ENCODE measurements at places on chromosomes 7 and 10.
A peak's percentile ranks its signal among the peaks of the same experiment; 100 is the strongest.

DNA sequence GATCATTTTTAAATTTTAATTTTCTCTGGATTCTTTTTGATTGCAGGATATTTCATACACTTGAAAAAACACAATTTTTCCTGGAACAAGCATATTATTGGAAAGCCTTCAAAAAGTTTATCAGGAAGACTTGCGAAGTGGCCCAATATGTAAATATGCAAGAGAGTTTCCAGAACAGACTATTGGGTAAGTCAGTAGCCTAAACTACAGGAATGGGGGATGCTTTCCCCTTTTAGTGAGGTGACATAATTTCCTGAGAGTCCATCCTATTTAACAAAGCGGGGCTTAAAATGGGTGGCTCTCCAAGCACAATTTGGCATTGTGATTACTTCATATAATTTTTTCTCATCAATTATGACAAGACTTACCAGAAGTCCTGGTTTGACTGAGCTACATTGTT lies 77.9 kb downstream of the ABCA13 start:
- DNase-seq, result no peak

DNA sequence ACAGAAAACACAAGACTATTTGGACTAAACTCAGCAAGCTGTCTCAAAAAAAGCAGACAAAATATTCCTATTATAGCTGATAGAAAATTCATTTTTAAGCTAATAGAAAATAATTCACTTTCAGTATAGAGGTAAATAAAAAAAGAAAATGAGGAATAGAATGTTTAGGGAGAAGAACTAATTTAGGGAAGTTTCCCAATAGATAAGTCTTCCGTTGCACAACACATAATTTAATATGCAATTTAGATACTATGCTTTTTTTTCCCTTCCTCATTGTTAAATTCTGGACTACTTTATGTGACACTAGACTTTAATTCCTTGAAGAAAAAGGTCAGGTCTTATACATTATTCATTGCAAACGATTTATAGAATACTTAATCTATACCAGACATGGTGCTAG lies 10.3 kb downstream of the PNPLA8 start:
- DNase-seq, result no peak

- DNase-seq, result no peak
These were observed 83.0 kb downstream of the EEPD1 start for GRCh38 chr7:36236073-36236472.

- no peak for DNase-seq
These were observed 6.9 kb upstream of the H2AZ2 start for GRCh38 chr7:44854644-44855364.

DNA sequence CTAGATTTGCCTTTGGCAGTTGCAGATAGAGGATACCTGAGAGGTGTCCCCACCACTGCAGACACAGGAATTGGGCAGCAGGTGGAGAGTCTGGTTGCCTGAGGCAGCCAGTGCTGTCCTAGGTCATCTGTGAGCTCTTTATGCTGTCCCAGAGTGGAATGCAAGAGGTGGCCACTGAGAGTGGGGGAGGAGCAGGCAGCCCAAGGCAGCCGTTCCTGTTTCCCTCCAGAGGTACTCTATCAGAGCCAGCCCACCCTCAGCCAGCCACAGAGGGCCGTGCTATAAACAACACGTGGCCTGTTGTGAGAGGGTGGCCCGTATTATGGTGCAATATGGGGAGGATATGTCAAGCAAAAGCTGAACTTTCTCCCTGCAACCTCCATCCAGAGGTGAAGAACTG lies 8.5 kb downstream of the LRRC18 start:
- no peak for DNase-seq

DNA sequence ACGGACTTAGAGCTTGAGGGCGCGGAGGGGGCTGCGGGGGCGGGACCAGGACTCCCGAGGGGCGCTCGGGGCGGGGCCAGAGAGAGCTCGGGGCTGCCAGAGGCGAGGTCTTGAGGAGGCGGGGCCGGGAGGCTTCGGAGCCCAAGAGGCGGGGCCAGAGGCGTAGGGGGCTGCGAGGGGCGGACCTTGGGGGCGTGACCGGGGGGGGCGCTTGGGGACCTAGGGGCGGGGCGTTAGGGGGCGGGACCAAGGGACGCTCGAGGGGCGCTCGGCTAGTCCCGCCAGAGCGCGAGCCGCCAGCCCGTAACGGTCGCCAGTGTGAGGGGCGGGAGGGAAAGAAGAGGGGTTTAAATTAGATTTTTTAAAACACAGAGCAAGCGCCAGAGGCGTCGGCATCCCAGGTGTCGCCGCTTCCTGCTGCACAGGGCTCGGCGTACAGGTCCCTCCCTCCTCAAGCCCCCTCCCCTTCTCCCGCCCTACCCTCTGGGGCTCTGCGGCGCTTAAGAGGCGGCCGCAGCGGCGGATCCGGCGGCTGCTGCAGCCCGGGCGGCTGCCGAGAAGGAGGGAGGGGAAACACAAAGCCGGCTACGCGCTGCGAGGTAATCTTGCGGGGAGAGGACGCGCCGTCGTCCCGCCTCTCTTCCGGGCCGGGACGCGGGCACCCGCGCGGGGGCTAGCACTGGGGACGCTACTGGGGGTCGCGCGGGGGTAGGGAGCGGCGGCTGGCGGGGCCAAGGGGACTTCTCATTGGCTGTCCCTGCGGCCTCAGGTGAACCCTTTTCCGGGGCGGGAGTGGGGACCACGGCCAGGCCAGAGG lies at the start of gene ADD3:
Gene ADD3, plus strand, starts transcription at position 284 of the 817 bp plus-strand sequence. CDS start 92,670 bp downstream, outside the sequence.
- peak; percentile 89 for DNase-seq

DNA sequence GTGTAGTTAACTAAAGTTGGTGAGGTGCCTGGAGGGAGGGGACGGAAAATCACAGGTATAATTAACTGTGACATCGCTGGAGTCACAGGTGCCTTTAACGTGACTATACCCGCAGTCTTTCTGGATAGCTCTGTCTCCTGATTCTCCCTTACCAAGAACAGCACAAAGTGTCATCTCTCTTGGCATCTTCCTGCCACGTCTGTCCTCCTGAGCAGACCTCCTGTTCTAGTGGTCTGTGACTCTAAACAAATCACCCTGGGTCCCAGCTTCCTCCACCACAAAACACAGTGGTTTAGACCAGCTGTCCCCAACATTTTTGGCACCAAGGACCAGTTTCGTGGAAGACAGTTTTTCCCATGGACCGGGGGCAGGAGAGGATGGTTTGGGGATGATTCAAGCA lies 90.5 kb downstream of the CALN1 start:
- no peak for DNase-seq

- DNase-seq, result no peak
These were observed 28.3 kb upstream of the TES start for GRCh38 chr7:116182023-116182422.

- no peak for DNase-seq
These were observed 35.0 kb upstream of the DAGLB start for GRCh38 chr7:6482743-6483119.

GRCh38 chr7:91319351-91319750 lies 55.1 kb downstream of the FZD1 start:
- peak; percentile 52 for DNase-seq

DNA sequence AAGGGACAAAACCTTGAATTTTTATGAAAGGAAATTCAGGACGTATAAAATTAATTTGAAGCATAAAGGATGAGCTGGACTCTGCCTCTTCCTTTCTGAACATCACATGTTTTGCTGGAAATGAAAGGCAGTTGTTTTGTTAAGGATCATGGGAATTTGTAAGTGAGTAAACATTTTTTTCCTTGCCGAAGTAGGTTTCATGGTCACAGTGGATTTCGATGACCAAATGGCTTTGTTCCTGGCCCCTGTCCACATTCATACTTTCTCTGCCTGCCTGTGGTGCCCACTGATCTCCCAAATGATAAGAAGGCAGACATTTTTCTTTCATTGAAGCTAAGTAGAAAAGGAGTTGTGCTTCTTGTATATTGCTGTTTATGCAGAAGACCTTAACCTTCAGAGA lies 104.2 kb downstream of the ARID5B start:
- no peak for DNase-seq

DNA sequence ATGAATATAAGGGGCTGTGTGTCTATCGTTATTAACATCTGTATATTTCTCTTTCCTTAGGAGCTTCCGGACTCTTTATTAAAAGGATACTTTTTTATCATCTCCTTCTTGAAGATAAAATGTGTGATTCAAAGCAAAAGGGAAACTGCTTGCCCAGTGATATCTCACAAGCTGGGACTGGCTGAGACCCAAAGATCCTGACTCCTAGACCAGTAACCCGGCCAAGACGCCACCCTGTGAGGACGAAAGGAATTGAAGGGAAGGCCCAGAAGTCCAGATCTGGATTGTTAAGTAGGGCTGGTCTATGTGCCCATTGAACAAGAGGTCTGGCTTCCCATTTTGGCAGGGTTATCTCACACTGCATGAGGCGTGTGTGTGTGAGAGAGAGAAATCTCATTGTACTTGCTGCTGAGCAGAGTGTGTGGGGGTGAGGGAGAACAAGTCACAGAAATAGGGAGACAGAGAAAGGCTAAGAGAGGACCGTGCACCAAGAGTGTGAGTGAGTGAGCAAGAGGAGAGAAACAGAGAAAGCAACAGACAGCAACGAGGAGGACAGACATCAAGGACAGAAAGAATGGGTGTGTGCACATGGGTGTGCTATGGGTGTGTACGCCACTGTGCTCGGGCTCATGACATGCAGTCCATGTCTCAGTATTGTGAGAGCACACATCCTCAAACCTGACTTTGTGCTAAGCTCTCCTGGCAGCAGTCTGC lies 75.4 kb downstream of the PLXNA4 start:
- peak; percentile 24 for DNase-seq

DNA sequence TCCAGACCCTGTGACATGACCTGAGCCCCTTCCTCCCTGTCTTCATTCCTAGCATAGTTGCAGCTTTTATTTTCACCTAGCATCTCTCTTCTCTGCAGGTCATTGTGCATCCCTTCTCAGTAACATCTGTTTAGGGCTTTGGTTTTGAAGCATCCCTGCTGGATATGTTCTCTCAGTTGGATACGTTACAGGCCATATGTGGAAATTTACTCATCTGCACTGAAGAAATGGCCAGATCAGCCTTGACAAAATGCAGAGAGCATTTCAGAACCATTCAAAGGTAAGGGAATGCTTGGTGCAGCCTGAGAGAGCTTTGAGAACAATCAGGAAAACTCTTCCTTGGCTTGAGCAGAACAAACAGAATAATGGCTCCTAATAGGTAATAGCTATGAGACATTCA lies 647.0 kb downstream of the KCNMA1 start:
- no peak for DNase-seq

GRCh38 chr10:132611986-132612385 lies 74.4 kb downstream of the INPP5A start:
- no peak for DNase-seq

Data from ACHN (cell line).